Activated CD4-positive, alpha-beta memory T cell treated with anti-CD3 and anti-CD28 coated beads for 36 hours (primary cell): ENCODE measurements at places on chromosomes 1 and 21.

DNA sequence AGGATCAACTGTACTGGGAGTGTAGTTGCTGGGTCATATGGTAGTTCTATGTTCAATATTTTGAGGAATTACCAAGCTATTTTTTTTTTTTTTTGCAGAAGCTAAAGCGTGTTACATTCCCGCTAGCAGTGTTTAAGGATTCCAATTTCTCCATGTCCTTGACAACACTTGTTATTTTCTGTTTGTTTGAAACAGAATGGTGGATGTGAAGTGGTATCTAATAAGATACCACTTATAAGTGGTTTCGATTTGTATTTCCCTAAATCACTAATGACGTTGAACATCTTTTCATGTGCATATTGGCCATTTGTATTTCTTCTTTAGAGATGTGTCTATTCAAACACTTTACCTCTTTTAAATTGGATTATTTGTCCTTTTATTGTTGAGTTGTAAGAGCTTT, 112.2 kb downstream of the DISP1 start:
- no peaks in the 10 kb centered on the region for H3K27me3 ChIP-seq
- H3K4me3 ChIP-seq = no peak overlapping the region
- H3K36me3 ChIP-seq = no peaks in the 10 kb centered on the region
- H3K27ac ChIP-seq = no peak overlapping the region
- H3K4me1 ChIP-seq = no peaks in the 10 kb centered on the region
- no peak for DNase-seq

DNA sequence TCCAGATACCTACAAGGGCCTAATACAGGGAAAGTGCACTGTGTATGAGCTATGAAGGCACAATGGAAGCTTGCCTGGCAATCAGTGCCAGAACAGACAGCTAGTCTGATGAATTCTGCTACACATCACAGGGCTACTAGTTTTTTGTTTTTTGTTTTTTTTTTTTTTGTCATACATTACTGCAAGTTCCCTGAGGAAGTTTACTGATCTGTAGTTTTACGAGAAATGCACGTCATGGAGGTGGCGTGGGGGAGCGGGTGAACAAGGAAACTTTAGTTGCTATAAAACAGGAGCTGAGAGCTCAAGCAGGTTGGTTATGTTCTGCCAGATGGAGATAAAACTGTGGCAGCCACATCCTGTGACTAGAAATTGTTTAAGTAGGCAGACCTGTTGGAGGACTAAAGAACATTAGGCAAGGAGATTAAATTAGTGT, 17.7 kb downstream of the PTPRC start:
- peak overlapping the region; percentile 72 for H3K4me3 ChIP-seq
- DNase-seq = peak; percentile 87
- peaks cover 67% of the 10 kb centered on the region for H3K4me1 ChIP-seq
- H3K27ac ChIP-seq = peak overlapping the region; percentile 97

- H3K27ac ChIP-seq = no peak overlapping the region
- H3K36me3 ChIP-seq = peaks cover 2% of the 10 kb centered on the region
- H3K27me3 ChIP-seq = no peaks in the 10 kb centered on the region
- no peaks in the 10 kb centered on the region for H3K4me1 ChIP-seq
These were observed 110.7 kb downstream of the TGFBR3 start for GRCh38 chr1:91775227-91775626.

DNA sequence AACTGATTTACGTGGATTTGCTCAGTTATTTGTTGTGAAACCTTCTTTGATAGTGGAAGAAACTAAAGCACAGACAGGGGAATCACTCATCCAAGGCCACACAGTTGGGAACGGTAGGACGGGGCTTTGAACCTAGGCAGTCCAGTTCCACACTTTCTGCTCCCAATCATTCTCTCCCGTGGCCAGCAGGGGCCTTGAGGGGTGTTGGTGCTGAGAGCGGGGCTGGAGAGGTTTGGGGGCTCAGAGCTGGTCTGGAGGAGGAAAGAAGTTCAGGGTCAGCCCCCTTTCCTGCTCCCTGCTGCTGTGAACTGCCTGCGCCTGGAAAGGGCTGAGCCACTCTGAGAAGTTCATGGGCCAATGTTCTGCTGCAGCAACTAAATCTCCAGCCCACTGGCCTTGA, 31.4 kb upstream of the ACTL8 start:
- no peak overlapping the region for H3K27ac ChIP-seq
- DNase-seq = no peak
- no peaks in the 10 kb centered on the region for H3K36me3 ChIP-seq
- H3K4me3 ChIP-seq = no peak overlapping the region
